ENCODE measurements at places on chromosomes 13 and 19.

- DNase-seq: no peak
Measured at GRCh38 chr13:24664726-24665409, 15.3 kb upstream of the ATP12A start.

DNA sequence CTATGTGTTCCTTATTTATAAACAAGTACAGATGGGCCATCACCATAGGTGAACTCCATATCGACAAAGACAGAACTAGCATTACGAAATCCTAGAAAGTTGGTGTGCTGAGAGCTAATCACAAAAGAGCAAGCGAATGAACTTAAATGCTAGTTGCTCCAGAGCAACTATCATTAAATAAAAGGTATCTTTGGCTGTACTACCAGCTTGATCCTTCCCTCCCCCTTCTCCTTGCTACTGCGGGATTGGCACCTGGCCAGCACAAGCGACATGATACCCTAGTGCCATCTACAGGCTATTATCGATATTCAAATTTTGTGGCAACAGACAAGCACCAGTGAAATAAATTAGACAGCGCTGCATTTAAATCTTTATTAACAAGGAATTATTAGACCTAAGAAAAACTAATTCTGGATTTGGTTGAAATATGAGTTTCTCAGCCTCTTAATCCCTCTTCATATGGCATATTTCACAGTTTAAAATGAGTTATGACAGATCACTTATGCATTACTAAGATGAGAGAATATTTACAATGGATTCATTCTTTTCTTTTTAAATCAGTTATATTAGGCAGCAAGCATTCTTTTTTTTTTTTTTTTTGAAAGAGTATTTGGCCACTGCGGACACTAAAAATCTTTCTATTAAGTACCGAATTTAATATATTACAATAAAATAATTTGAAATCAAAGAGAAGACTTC lies 5.8 kb downstream of the PCDH9 start:
- DNase-seq: no peak

- no peak for DNase-seq
Measured at GRCh38 chr13:112931028-112931934, 37.7 kb upstream of the MCF2L start.

- no peak for DNase-seq
Measured at GRCh38 chr13:93412676-93413075, 186.1 kb downstream of the GPC6 start.

DNA sequence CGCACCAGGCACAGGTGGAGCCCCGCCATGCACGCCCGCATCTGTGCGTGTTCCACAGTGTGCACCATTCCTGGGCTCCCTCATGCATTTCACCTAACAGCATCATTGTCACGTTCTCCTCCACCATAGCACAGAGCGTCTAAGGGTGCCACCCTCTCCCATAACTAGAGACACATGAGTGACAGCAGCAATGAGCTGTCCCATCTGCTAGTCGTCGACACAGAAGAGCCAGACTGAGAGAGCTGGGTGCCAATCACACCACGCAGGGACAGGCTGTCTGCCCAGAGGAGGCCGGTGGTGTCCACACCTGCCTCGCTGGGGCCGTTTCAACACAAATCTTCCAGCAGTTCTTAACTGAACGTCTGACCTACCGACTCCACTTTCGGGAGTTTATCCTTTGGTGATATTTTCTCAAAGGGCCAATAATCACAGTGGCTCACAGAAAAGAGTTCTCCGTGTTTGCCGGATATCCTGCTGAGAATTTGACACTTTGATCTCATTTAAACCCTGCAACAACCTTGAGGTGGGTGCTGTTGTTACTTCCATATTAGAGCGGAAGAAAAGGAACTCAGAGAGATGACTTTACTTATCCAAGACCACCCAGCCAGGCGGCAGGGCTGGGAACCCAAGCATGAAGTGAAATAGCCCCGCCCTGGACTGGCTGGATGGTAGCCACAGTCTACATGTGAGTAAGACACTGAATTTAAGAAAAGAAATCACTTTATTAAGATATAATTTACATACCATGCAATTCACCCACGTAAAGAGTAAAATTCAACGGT lies 16.2 kb downstream of the CLEC11A start:
- no peak for DNase-seq

DNA sequence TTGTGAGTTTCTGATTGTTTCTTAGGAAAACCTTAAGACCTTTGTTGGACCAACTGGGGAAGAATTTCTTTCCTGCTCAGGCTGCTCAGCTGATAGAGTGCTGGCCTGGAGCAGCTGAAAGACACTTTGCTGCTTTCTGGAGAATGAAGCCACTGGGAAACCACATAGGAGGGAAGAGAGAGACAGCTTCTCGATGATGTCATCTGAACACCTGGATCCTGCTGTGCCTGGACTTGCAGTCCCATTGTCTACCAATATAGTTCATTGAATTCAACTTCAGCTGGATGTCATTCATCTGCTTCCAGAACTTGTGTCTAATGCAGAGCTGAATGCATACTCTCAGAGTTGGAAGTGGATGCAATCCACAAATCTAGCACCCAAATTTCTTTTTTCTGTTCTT lies 34.3 kb upstream of the TSHZ3 start:
- DNase-seq: no peak

DNA sequence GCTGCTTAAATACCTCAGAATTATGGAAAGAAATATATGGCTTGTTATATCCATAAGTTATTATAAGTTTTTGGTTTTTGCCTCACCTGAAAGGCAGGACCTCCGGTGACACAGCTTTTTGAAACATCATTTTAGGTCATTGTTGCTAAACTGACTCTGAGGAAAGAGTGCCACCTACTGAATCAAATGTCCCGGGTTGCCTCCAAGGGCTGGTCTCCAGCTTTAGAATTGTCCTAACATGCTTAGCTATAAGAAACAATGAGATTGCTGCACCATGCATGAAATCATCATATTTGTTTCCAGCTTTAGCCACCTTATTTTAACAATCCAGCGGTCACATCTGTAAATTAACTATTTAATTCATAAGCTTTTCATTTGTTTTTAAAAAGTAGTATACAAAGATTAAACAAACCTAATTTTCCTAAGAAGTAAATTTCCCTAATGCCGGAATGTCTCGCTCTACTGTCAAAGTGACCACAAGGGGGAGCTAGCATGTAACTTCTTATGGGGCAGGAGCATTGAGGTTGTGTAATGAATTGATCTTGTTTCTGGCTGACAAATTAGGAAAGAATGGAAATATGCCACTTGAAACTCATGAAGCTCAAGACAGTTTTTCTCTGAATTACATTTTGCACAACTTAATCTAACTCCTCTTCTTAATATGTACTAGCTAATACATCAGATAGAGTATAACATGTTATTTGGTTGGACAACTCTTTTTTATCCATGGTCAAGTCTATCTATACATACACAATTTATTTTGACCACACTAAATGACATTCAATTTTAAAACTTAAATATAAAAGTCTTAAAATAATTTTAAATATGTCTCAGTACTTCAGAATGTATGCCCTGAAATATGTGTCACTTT lies 6.7 kb upstream of the PCDH17 start:
- no peak for DNase-seq

GRCh38 chr13:50375792-50376191 lies 360.5 kb downstream of the KCNRG start:
- DNase-seq: no peak

GRCh38 chr19:55391191-55391670 lies 5.5 kb downstream of the RPL28 start:
- no peak for DNase-seq

DNA sequence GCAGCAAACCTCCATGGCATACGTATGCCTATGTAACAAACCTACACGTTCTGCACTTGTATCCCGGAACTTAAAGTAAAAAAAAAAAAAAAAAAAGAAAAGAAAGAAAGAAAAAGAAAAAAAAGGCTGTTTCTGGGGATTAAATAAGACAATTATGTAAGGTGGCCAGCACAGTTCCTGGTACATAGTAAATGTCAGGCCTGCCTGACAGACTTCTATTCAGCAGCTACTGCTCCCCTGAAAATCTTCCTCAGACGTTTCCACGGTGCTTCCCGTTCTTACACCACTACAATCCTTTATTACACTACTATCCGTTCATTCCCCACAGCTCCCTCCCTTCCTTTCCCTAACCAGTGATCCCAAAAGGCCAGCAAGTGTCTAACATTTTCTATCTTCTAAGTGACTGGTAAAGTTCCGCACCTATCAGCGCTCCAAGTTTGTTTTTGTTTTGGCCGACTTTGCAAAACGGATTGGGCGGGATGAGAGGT lies 636 bp upstream of the RB1 start:
- no peak for DNase-seq
